Stimulated activated CD8-positive, alpha-beta memory T cell treated with anti-CD3 and anti-CD28 coated beads, Interleukin-4, amount 100 ng/mL, for 1 hour (primary cell): ENCODE measurements at places on chromosomes 3 and 15.

DNA sequence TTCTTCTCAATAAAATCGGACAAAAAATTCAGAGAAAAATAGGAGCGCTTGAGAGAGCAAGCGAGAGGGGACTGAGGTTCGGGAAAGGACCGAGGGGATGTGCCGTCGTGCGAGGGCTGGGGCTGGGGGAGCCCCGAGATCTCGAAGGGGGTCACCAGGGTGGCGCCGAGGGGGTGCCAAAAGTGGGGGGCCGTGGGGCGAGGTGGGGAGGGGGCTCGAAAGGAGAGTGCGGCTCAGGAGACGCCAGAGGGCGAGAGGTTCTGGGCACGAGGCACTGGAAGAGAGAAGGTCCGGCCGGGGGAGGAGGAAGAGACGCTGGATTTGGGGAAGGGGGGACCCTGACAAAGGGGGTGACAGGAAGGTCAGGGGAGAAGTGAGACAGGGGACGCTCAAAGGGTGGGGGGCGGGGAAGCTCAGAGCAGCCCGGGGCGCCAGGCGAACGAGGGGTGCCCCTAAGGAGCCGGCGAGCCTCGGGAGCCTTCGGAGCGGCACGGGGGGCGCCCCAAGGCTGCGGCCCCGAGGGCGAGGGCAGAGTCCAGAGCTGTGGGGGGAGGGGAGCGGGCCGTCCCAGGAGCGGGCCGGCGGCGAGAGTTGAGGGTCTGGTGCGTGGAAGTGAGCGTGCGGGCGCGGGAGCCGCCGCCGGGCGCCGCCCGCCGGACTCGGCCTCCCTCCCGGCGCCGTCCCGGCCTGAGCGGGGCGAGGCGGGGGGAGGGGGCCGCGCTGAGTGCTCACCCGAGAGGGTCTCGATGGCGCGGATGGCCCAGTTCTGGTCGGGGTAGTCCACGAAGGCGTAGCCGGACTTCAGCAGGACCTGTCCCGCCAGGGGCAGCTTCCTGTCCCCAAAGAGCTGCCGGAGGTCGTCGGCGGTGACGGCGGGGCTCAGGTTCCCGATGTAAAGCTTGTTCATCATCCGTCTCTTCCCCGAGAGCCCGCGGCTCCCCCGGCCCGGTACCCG lies 514 bp downstream of the IGF2BP2 start:
- no peak for DNase-seq

DNA sequence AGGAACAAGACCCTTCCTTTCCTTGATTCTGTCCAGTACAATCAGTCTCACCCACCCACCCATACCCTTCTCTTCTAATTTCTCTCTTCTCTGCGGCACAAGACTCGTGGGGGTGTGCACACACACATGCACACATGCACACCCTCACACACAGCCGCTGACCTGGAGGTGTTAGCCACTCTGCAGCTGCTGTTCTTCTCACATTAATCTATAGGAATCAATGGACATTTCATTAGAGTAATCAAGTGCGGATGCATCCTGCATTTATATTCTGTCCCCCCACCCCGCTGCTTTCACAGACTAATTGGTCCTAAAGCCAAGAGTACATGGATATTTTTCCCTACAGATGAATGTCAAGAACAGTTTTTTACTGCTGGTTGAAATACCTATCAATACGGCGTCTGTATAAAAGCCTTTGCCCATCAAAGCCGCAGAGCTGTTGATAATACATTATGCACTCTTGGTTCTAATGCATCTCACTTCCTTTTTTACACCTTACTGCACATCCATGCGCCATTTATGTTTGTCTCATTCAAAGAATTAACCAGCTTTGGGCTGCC lies 186.5 kb upstream of the ONECUT1 start:
- DNase-seq, result no peak

GRCh38 chr3:139534455-139534812 lies 5.1 kb downstream of the RBP1 start:
- DNase-seq, result no peak

- no peak for DNase-seq
These were observed 765.9 kb downstream of the NTRK3 start for GRCh38 chr15:87490666-87491065.

DNA sequence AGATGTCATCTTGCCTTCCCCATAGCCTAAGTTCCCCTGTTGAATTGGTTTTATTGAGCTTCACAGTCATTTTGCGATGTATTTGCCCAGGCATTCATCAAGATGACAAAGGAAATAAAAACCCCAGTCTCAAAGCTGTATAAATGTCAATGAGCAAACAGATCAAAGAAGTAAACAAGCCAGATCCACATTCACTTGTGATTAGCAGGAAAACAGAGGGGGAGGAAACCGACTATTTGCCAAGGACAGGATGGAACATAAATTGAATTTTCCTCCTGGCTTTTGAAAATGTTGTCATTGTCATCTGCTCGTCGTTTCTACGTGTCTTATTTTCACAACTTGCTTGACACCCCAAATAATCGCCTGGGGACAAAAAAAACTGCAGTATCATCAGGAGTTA lies 83.5 kb downstream of the SV2B start:
- DNase-seq, result no peak

DNA sequence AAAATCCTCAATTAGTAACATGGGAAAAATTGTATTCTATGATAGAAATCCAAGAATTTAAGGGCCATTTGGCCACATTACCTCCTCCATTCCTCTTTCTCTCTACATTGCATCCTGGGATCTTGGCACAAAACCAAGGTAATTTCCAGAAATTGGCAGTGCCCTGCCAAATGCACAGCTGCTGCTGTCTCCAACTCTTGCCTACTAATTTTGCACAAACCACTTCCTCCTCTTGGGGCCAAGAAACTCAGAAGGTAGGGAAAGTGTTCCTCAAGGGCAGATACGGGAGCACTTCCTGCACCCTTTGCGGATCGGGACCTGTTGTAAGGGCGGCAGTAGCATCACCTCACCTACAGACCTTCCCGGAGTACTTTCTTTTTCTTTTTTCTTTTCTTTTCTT lies 57.8 kb downstream of the MAP3K13 start:
- DNase-seq, result no peak

GRCh38 chr3:155352900-155353490 lies 59.5 kb upstream of the STRIT1 start:
- DNase-seq, result no peak

GRCh38 chr3:182959474-182960350 lies 20.6 kb downstream of the DCUN1D1 start:
- DNase-seq, result no peak

DNA sequence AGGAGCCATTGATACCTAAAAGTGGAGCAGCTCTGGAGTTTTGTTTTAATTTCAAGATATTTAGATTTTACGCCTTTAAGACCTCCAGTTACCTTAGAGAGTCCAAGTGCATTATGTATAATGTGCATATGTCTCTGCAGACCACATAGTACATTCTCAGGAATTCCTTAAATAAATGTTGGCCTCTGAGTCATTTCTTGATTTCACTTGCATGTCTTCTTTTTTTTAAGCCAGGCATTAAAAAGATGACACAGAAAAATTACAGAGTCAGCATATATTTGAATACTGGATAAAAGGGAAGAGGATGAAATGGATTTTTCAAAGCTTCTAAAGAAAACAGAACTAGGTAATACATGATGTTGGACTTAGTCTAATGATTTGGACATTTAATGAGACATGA lies 125.2 kb downstream of the TMCO5A start:
- DNase-seq, result no peak

- DNase-seq, result no peak
These were observed 36.8 kb upstream of the DIPK2A start for GRCh38 chr3:143934791-143935190.

DNA sequence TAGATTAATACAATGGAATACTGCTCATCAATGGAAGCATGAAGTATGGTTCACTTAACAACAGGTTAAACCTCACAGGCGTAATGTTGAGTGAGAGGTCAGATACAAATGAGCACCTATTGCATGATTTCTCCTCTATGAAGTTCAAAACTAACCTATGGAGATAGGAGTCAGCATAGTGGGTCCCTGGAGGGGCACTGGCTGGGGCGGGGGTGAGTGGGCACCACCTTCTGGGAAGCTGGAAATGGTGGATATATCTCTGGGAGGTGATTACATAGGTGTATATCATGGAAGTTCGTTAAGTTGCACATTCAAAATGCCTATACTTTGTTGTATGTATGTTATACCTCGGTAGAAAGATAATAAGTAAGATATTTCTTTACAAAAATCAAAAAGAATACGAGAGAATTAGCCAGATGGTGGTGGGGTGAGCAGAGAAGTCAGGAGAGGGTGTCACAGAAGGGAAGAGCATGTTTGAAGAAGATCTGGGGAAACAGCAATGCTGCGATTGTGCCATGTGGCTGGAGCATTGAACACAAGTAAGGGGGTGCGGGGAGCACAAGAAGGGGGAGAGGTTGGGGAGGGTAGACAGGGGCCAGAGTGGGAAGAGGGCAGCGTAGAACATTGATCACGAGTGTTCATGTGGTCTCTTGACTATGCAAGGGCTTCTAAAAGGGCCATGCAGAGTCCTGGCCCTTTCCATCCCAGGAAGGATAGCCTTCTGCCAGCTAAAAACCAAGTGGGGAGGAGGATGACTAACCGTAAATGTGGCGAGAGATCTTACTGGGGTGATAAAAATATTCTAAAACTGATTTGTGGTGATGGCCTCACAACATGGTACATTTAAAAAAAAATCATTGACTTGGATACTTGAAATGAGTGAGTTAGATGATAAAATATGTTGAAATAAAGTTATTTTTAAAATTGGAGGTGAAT lies 30.2 kb downstream of the ITGA11 start:
- DNase-seq, result no peak

DNA sequence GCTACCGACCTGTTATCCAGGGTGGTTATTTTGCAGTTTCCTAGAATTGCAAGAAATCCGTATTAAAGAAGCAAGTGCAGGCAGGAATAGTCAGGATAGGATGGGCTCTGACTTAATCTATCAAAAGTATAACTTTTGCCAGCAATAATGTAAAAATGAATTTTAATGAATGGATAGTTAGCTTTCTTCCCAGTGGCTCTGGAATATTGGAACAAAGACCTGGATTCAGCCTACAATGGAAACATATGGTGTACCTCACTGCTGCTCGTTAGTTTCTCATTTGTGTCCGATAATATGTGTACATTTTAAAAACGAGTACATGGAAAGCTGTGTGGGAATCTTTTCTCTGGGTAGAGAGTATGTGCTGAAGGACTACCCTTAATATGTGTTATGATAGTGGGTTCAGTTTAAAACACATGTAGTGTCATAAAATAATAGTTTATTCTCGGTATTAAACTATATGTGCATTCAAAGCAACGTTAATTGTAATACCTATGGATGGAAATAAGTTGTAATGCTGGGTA lies 805 bp downstream of the SERPINI1 start:
- no peak for DNase-seq

DNA sequence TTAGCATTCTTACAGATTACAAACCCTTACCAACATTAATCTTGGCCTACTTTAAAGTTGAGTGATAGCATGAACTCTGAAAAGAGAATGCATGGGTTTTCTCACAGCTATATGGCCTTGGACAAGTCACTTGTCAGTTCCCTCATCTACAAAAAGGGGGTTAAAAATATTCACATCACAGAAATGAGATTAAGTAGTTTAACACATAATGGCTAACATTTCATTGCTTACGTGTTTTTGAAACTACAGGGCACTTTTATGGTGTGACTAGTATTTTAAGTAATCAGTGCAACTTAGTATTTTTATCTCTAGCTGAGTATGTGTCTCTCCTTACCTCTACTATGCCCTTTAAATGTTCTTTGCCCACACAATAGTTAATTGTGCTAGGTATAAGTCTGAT lies 13.8 kb downstream of the TRIM59 start:
- DNase-seq, result no peak

GRCh38 chr3:124969963-124970722 lies 35.6 kb upstream of the MUC13 start:
- DNase-seq, result no peak

GRCh38 chr3:100500320-100500880 lies 8.0 kb downstream of the TMEM45A start:
- no peak for DNase-seq

DNA sequence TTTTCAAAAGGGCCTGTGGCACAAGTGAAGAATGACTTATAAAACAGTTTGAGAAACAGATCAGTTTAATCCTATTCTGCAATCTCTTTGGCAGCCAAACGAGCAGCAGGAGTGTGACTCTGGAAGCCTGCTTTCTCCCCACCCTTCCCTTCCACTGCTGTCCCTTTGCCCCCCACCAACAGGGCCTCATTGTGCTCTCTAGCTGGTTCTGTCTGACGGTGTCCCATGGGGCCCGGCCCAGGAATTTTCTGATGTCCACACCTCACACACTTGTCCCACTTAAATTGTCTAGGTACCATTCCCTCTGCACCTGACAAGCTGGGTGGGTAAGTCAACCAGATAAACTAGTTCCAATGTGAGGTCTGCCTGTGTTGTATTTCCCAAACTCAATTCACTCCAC lies 16.4 kb downstream of the SLCO2A1 start:
- DNase-seq, result no peak

- no peak for DNase-seq
These were observed 155.7 kb downstream of the LPP start for GRCh38 chr3:188309437-188310269.

DNA sequence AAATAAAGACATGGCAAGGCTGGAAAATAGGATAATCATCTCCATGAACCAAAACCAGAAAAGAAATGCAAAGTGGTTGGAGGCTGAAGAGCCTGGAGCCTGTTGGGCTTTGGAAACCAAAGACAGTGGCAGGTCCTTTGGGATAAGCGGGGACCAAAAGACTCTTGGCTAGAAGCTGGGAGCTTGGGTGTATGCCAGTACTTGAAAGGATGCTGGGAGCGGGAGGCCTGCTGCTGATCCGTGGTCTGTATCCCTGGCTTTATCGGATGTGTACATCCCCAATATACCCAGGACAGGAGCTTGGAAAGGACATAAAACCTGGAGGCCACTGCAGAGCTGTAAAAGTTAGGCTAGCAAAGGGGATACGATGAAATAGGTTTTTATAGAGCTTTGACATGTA lies 1.3 kb upstream of the CHRNB4 start:
- no peak for DNase-seq

DNA sequence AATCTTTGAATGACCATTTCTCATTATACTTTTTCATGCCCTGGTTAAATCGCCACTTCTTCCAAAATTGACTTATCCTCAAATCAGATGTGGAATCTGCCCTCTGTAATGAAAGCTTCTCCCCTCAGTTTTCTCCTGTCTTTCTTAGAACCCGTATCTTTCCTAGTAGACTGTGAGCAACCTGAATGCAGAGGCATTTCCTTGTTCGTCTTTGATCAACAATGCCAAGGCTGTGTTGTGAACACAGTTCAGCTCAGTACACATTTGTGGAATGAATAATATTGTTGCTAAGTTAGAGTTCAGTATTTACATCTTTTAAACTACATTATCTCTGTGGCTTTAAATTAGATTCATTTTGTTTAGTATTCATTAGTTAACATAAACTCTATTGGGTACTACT lies 123.3 kb downstream of the TPRG1 start:
- no peak for DNase-seq

- no peak for DNase-seq
These were observed 262.8 kb downstream of the RORA start for GRCh38 chr15:60966316-60966715.

GRCh38 chr3:110246796-110247376 lies 824.7 kb upstream of the NECTIN3 start:
- no peak for DNase-seq

GRCh38 chr3:145936971-145937370 lies 224.0 kb downstream of the PLOD2 start:
- no peak for DNase-seq

- no peak for DNase-seq
These were observed 209.7 kb downstream of the NR1D2 start for GRCh38 chr3:24154781-24155180.
